DMS 273 treated with DMSO at 0.1 percent for 48 hours (cell line): ENCODE measurements at places on chromosomes 2 and 18.

DNA sequence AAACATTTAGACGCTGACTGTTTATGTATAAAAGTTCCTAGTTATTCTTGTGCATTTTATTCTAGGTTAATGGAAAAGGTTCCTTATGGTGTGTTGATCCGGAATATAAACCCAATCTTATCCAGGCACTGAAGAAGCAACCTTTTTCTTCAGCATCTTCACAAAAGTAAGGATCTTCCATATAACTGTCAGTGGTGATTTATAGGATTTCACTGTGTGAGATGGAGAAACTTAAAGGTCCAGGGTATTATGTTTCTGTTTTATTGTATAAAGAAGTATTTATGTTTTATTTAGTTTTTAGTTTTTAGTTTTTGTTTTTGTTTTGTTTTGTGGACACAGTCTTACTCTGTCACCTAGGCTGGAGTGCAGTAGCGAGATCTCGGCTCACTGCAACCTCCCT, 171.0 kb upstream of the STON1 start:
- DNase-seq, result no peak

DNA sequence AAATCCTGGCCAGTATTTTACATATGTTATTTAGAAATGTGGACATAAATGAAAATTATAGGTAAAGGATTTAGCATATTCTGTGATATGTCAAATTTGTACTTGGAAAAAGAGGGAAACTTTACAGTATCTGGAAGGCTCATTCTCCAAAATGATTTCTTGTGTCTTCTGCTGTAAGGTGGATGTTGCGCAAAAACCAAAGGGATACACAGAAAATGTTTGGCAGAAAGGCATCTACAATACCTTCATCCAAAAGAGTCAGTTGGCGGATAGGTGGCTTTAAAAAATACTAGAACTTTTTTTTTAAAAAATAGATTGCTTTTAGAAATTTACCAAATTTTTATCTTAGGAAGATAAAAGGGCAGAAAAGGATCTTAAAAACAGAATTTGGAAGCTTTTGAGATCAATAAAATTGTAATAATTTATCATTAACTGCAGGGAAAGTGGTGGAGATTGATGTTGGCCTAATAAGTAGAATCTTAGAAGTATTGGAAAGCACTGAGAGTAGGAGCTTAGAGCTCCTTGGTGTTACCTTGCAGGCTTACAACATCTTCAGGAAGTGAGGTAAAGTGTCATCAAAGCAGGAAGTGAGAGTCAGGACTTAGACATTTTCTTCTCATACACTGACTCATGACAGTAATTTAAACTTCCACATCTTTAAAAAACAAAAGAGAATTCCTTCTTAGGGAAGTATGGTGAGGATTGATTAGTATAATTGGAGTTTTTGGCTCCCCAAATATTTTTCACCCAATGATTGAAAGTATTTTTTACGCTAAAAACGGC, 2.1 kb downstream of the NABP1 start:
- DNase-seq, result no peak

GRCh38 chr2:19158211-19158610, 200.2 kb downstream of the OSR1 start:
- no peak for DNase-seq

- DNase-seq, result no peak
Measured at GRCh38 chr2:217789003-217789735, 213.6 kb downstream of the TNS1 start.

GRCh38 chr2:206790311-206790935, 25.0 kb downstream of the FASTKD2 start:
- DNase-seq, result no peak

DNA sequence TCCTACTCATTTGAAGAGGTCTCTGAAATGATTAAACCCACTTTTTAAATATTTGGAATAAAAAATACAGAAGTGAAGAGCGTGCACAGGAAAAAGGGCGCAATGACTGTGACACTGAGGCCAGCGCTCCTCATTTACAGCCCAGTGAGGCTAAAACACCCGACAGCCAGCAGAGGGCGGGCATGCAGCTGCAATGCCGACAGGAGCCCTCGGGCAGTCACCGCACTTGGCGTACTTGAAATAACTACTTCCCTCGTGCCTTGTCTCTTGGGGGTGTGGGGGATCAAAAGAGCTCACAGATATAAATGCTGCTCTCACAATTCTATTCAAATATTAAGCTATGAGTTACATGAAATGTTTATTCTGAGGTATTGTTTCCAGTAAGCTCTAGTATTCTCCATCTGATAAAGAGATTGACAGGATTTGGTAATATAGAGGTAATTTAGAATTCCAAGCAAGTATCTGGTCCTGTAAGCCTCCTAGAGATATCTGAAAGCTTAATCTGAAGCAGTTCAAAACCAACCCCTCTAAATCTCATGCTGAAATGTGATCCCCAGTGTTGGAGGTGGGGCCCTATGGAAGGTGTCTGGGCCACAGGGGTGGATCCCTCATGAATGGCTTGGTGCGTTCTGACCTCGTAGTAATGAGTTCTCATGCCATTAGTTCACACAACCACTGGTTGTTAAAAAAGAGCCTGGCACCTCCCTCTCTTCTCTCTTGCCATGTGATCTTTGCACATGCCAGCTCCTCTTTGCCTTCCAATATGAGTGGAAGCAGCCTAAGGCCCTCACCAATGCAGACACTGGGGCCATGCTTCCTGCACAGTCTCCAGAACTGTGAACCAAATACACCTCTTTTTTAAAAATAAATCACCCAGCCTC, 93.6 kb downstream of the ZAP70 start:
- peak; percentile 23 for DNase-seq

- DNase-seq, result no peak
Measured at GRCh38 chr18:74219056-74219455, 70.7 kb downstream of the TIMM21 start.

DNA sequence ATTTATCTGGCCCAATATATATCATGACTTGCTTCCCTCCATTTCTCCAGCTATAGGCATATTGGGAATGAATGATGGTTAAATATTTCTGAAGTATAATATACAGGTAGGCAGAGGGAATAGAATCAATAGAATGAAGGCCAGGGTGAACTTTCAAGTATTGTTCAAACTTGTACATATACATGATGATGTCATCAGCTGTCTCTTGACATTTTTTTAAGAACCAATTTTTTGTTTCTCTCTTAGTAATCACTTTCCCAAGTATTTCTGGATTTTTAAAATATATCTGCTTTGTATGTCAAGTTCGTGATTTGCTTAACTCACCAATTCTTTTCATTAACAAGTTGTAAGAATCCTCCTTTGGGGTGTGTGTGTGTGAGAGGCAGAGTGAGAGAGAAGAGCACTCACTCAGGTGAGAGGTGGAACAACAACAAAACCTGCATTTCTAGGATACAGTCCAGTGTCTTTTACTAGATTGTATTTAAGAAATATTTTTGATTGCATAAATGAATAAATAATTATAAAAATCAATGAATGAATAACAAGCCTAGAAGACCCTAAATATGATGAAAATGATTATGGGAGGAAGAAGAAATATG, 1239.1 kb downstream of the LRP1B start:
- DNase-seq, result no peak

DNA sequence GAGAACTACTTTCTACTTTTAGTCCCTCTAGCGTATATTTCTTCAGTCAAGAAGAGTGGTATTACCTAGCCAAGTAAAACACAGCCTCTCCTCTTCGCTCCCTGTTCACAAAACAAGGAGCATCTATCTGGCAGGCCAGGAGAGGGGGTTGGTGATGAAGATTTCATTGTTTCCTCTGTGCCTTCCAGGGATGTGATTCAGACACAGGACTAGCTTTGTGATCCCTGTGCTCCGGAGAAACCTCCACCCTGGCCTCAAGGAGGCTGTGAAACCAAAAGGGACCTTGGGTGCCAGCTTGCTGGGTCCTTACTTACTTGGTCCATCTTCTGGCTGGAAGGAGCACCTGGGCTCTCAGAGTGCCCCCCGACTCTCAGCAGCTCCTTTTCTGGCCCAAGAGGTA, 5.7 kb downstream of the RHOB start:
- DNase-seq, result no peak

DNA sequence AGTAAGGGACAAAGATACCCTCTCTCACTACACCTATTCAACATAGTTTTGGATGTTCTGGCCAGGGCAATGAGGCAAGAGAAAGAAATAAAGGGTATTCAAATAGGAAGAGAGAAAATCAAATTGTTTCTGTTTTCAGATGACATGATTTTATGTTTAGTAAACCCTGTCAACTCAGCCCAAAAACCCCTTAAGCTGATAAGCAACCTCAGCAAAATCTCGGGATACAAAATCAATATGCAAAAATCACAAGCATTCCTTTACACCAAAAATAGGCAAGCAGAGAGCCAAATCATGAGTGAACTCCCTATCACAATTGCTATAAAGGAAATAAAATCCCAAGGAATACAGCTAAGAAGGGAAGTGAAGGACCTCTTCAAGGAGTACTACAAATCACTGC, 1130.7 kb upstream of the PIK3C3 start:
- DNase-seq, result no peak

GRCh38 chr2:134224005-134224404, 29.9 kb upstream of the MGAT5 start:
- no peak for DNase-seq

DNA sequence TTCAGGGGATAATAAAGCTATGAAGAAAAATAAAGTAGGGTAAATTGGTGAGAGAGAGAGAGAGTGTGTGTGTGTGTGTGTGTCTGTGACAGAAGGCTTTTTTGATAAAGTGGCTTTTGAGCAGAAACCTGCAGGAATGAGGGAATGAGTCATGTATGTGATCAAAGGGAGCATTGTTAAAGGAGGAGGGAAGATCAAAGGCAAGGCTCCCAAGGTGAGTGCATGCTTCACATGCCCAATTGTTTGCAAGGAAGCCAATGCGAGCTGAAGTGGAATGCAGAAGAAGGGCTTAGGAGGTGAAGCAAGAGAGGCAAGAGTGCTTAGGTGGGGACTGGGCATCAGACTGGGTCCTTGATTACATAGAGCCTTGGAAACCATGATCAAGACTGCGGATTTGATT, 96.8 kb downstream of the DNAH6 start:
- DNase-seq, result no peak

DNA sequence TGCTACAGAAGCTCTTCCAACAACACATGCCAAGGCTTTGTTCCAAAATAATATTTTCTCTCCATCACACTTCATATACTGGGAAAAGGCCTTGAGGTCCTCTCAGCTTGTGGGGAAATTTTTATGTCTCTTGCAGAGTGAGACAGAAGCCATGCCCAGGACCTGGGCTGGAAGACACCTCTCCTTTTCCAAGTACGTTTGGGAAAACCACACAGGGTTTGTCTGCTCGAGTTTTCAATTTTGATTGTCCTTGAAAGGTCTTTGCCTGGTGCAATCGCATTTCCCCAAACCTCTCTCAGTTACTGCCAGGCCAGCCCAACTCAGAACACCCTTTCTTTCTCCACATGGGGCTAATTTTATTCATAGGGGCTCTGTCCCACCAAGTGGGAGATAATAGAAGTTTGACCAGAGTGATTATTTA, 272.2 kb downstream of the OSR1 start:
- DNase-seq, result no peak

DNA sequence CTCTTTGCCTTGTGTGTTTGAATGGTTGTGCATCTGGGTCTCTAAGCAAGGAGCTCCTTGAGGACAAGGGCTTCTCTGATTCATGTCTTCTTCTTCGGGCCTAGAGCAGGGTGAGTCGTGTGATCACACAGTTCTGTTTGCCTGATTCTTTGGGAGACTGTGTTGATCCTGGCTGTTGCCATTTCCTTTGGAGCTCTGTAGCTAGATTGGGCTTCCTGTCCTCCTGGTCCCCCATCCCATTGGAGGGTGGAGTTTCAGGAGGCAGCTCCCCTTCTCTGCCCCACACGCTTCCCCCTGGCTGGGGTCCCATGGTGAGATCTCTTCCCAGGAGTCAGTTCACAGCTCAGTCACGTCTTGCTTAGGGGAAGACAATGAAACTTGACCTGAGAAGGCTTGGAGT, 92.8 kb downstream of the TRIB2 start:
- no peak for DNase-seq

- DNase-seq, result no peak
Measured at GRCh38 chr18:27808683-27809082, 368.2 kb downstream of the CDH2 start.

DNA sequence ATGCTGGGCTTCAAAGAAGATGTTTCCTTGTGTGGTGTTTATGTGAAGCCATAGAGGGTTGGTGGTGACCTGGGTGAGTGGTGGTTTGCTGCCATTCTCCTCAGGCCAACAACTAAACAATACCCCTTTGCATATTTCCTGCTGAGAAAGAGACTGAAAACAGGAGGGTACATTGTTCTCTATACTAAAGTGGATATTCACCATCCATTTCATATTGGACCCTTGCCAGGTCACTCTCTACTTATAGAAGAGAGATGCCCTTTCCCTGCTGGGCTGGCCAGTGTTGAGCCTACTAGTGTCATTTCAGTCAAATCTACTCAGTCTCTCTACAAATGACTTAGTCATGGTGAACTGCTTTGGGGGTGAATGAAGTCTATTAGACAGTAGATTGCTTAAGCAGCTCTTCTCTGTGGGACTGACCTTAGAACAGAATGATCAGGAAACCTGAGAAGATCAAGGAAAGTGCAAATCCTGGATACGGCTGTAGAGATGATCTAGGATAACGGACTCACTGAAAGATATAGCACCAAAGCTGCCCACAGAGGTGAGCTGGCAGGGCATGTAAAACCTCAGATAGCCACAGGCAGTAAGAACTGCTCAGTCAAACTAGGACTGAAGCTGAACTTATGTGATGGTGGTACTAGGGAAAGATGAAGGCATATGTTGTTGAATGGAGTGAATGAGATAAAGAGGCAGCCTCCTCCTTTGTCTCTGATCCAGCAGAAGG, 154.9 kb downstream of the MYO3B start:
- DNase-seq, result no peak

DNA sequence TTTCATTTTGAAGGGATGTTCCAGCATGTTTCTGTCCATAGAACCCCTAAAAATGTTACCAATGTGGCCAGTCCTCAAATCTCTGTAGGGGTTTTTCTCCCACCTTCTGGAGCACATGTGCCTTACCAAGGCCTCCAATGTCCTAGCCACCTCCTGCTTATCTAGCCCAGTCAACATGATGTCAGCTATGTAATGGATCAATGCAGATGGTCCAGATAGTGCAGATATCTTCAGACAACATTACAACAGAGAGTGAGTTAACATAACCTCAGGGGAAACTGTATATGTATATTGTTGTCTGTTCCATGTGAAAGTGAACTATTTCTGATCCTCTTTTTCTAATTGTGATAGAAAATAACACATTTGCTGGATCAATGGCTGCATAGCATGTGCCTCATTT, 92.7 kb downstream of the MRPS9 start:
- DNase-seq, result no peak

GRCh38 chr2:127715778-127716449, 14.6 kb downstream of the SFT2D3 start:
- DNase-seq, result no peak

DNA sequence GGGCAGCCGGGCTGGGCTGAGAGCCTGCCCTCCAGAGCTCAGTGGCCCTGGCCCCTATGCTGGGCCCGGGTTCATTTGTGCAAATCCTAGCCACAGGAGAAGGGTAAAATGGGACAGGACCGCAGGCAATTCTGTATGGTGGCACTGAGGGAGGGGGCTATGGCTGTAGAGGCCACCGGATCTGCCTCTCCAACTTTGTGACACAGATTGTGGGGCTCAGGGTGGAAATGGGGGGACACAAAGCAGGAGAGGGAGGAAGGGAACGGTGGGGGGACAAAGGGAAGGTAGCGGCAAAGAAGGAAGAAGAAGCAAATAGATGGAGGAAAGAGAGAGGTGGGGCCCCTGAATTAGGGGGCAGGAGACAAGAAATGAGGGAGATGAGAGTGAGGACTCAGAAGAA, 201.1 kb downstream of the SMAD2 start:
- DNase-seq, result no peak
